ENCODE measurements at places on chromosomes 16 and 17.

- peak; percentile 76 for DNase-seq
These were observed 232.8 kb downstream of the SEC14L1 start for GRCh38 chr17:77373299-77374169.

DNA sequence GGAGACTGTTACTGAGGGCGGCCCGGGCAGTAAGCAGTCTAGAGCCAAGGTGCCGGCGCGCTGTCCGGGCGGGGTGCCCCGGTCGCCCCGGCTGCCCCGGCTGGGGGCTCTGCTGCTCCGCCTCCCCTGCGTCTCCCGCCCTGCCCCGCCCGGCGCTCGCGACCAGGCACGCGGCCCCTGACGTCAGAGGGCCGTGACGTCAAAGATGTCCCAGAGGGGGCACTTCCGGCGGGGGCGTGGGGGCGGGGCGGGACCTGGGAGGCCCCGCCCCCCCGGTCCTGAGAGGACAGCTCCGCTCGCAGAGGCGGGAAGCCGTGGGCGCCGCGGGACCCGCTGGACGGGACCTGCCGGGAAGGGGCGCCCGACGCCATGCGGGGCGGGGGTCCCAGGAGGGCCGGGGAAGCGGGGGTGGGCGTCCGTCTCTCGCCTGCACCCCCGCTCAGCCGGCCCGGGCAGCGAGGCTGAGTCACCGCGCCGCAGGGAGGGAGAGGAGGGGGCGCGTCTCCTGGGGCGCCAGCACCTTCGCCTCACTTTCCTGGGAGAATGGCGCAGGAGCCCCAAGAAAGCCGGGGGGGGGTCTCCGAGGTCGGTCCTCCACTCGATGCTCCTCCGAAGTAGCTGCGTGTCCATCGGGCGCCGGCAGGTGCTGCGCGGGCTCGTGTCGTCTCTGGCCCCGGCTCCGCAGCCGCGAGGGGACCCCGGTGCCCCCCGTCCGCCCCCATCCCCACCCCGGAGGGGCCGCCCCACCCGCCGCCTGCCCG, 4.4 kb upstream of the HIC1 start:
- DNase-seq, result peak; percentile 75

DNA sequence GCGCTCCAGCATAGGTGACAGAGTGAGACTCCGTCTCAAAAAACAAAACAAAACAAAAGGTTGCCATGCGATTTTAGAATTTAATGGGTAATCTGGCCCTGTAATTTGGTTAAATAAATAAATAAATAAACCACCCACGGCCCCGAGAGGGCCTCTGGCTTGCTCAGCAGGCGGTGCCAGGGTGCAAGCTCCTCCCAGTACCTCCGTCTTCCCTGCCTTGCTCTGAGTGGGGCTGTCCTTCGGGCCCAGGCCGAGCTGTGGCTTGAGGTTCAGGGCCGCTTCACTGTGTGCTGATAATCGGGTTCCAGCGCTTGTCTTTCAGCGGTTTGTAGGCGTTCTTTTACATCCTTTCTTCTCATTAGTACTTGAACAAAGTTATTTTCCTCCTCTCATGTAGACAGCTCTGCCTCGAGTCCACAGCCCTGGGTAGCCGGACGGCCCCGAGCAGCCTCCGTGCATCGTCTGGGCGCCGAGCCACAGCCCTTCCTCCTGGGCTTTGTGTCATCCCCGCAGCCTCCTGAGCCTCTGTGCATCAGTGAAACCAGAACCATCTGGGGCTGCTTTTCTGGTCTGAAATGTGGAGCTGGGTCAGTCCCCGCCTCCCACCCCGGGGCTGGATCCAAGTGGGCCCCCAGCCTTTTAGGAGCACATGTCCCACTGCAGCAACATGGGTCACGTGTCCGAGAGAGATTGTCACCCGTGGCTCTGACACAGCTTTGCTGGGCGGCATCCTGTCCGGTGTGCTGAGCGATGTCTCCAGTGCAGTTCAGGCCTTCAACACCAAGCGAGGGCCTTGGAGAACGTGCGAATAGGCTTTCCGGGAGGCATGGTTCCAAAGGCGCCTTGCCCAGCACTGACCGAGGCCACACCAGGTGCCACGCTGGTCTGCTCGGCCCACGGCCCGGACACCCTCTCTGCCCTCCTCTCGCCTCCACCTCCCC, 157.4 kb upstream of the CHMP6 start:
- DNase-seq, result peak; percentile 14

- DNase-seq, result no peak
These were observed 524 bp downstream of the STRADA start for GRCh38 chr17:63741143-63741407.

GRCh38 chr17:64443086-64443760, 5.7 kb upstream of the MILR1 start:
- no peak for DNase-seq

DNA sequence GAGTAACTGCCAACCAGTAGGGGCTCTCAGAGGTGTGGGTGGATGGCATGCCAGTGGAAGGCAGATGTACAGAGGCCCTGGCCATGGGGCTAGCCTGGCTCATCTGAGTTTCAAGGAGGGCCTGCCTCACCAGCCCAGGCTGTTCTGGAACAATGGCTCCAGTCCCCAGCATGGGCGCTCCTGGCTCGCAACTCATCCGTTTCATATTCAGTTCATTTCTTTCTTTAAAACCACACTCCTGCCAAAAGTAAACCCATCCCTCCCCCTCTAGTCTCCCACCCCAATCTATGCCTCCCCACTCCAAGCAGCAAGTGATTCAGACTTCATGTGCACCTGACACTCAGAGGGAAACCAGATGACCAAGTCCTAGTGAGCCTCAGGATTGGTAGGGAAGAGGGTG, 2.4 kb downstream of the CCL13 start:
- DNase-seq, result no peak

GRCh38 chr17:80773243-80773991, 218.2 kb upstream of the CHMP6 start:
- DNase-seq, result peak; percentile 29
